ENCODE measurements at places on chromosomes 1 and 21.
A peak's percentile ranks its signal among the peaks of the same experiment; 100 is the strongest.

GRCh38 chr1:40394491-40395172 is 21.1 kb downstream of the SMAP2 start:
- DNase-seq, result no peak

DNA sequence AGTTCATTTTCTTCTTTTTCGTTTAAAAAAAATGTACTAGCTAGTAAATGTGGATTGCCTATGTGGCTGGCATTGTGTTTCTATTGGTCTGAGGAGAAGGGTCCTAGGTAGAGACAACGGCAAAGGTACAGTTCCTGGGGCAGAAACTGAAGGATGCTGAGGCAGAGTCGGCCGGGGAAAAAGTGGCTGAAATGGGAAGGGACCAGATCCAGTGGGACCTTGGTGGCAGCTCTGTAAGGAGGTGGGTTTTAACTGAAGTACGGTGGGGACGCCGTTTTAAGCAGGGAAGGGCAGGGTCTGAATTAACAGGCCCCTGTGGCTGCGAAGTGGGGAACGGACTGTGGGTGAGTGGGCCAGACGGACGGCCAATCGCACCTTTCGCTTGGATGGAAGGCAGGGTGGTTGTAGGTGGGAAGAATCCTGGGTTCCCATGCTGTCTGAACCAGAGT is 420 bp upstream of the VPS13D start:
- no peak for DNase-seq

GRCh38 chr1:38293567-38293966 is 247.0 kb upstream of the POU3F1 start:
- no peak for DNase-seq

GRCh38 chr1:29458737-29459619 is 222.7 kb downstream of the PTPRU start:
- DNase-seq, result no peak

DNA sequence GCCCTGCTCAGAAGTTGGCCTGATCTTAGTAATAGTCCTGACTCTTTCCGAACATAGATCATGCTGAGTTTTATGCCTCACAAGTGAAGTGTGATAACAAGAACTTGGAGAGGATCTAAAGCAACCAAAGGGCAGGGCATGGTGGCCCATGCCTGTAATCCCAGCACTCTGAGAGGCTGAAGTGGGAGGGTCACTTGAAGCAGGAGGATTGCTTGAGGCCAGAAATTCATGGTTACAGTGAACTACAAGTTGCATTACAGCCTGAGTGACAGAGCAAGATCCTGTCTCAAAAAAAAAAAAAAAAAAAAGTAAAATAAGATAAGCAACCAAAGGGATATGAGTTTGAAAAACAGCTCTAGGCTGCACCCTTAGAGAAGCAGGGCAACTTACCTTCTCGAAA is 18.5 kb upstream of the BCL9 start:
- DNase-seq, result no peak

DNA sequence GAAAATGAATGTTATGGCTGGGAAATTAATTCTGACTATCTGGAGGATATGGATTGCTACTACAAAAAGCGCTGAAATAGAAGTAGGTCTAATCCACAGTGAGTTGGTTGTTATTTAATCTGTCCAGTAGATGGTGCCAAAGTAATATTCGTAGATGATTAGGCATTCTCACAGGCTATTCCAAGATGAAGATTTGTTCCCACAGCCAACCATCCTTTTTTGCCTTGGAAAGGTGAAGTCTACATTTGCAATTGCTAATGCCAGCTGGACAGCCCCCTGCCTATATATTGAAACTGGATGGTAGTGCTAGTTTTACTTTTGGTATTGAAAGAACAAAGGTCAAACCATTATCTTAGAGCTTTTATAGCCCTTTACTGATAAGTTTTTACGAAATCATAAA is 43.8 kb downstream of the RBM11 start:
- peak; percentile 79 for DNase-seq

- DNase-seq, result no peak
Measured at GRCh38 chr21:36735724-36736320, 36.9 kb downstream of the SIM2 start.

DNA sequence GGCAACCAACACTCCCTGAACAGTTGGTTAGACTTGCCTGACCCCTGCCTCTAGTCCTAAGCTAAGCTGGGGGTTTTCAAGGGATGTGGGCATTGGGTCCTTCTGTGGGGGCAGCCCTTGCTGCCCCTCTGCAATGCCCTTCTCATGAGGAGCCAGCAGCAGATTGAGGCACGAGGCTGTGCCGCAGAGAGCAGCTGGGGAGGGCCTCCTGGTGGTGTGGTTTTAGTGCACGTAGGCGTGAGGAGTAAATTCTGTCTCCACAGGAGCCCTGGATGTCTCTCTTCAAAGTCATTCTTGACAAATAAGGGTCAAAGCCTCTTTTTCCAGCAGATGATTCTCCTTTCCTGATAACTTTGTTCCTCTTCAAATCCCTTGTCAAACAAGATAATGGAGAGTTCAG is 31.8 kb upstream of the KLHDC7A start:
- DNase-seq, result no peak

GRCh38 chr1:184433956-184434502 is 47.2 kb downstream of the C1orf21 start:
- no peak for DNase-seq

- no peak for DNase-seq
Measured at GRCh38 chr1:100589667-100590066, 51.7 kb downstream of the GPR88 start.

DNA sequence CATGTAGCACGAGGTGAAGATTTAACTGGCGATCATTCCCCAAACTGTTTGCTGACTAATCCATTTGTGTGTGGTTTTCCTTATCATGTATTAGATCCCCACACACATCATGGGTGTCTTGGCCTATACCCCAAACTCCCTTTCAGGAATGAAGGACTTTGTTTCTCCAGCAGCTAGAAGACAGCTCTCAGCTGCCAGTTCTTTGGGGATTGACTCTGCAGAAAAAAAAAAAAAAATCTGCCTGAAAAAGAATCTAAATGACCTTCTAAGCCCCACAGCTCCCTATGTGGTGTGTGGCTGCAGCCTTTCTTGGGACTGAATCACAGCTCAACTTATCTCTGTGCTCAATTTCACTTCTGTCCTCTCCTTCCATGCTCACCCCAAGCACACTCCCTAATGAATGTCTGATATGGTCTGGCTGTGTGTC is 256.3 kb upstream of the DUSP10 start:
- no peak for DNase-seq

GRCh38 chr1:96538883-96539282 is 182.7 kb upstream of the PTBP2 start:
- peak; percentile 70 for DNase-seq

DNA sequence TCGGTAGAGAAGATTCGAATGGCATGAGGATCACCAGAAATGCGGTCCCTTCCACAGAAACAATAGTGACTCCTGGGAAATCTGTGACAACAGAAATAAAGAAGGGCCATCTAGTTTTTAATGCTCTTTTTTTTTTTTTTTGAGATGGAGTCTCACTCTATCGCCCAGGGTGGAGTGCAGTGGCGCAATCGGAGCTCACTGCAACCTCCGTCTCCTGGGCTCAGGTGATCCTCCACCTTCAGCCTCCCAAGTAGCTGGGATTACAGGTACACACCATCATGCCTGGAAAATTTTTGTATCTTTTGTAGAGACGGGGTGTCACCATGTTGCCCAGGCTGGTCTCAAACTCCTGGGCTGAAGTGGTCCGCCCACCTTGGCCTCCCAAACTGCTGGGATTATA is 43.9 kb downstream of the L1TD1 start:
- DNase-seq, result no peak

DNA sequence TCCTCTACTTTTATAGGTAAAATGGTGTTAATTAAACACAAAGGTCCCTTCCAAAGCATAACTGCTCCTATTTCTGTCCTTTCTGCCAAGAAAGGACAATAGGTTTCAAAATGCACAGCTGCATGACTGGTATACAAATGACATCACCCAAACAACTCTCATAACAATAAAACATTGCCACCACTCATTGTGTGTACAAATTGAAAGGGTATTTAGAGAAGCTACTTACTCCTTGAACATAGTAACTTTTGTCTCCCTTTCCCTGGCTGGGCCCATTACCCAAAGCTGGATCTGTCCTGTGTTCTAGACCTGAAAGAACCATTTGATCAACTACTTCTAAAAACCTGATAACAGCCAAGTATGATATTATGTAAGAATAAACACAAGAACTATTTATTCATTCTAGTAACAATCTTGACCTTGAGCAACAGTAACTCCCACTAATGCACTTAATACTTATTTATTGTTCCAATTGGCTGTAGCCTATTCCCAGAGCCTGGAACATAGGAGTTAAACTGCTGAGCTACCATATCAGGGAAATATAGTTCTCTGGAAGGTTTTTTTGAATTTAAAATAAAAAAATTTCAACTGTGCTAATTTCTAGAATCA is 38.2 kb downstream of the TTLL7 start:
- DNase-seq, result no peak

DNA sequence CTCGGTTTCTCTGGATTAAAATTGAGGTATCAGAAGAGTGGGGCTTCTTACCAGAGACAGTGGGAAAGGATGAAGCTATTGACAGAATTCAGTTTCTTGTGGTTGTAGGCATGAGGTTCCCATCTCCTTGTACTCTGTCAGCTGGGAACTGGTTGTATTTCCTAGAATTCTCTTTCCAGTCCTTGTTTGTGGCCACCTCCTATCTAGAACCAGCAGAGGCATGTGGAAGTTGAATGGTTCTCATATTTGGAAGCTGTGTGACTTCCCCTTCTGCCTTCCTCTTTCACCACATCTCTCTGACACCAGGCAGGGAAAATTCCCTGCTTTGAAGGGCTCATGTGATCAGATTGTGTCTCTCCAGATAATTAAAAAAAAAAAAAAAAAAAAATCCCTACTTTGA is 457.7 kb upstream of the ADAMTS5 start:
- no peak for DNase-seq

GRCh38 chr1:170354690-170355089 is 177.3 kb upstream of the GORAB start:
- DNase-seq, result no peak

GRCh38 chr1:174230399-174230798 is 71.1 kb downstream of the RABGAP1L start:
- no peak for DNase-seq

- DNase-seq, result no peak
Measured at GRCh38 chr1:9058465-9058864, 11.0 kb downstream of the SLC2A5 start.

GRCh38 chr1:56309065-56309464 is 270.3 kb downstream of the PLPP3 start:
- no peak for DNase-seq

DNA sequence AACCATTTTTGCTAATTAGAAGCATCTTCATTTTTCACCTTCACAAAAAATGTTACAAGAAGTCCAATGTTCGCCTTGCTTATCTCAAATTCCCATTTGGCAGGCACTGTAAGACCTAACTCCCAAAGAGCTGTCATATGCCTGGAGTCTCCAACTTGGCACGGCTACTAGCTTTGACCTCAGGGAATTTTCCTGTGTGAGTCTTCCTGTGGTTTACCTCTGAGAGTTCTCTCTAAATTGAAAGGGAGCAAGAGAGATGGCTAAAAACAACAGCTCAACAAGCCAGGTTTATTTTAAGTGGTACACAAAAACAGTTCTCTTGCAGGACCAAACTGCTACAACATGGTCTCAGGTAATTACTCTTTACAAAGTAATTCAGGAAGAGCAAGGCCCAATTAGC is 756.0 kb upstream of the ADGRL2 start:
- DNase-seq, result no peak

- no peak for DNase-seq
Measured at GRCh38 chr1:14726606-14727005, 128.1 kb downstream of the KAZN start.

DNA sequence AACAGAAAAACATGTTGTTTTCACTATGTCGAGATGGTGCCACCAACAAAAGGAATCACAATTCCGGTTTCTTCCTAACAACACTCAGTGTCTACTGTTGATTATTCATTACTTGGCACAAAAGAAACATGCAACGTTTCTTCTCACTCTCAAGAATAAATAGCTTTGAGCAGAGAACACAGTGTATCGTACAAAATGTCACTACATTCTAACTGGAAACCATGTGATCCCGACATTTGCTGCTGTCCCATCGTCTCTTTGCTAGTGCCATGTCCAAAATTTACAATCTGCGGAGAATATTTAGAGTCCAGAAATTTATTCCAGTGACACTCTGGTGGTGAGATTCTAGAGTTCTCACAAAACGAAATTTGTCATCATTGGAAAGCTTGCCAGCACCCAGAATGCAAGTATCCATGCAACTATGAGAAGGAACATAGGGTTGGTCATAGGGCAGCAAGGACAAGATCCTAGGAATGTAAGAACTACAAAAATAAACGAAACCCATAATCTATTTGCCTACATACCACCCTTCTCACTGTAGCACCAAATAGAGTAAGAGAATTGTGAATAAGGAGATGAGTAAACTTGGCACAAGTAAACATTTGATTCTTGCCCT is 505.1 kb downstream of the LTN1 start:
- DNase-seq, result no peak

- DNase-seq, result no peak
Measured at GRCh38 chr1:212536586-212536985, 72.0 kb upstream of the ATF3 start.

- DNase-seq, result no peak
Measured at GRCh38 chr1:167668108-167668507, 38.1 kb downstream of the RCSD1 start.

DNA sequence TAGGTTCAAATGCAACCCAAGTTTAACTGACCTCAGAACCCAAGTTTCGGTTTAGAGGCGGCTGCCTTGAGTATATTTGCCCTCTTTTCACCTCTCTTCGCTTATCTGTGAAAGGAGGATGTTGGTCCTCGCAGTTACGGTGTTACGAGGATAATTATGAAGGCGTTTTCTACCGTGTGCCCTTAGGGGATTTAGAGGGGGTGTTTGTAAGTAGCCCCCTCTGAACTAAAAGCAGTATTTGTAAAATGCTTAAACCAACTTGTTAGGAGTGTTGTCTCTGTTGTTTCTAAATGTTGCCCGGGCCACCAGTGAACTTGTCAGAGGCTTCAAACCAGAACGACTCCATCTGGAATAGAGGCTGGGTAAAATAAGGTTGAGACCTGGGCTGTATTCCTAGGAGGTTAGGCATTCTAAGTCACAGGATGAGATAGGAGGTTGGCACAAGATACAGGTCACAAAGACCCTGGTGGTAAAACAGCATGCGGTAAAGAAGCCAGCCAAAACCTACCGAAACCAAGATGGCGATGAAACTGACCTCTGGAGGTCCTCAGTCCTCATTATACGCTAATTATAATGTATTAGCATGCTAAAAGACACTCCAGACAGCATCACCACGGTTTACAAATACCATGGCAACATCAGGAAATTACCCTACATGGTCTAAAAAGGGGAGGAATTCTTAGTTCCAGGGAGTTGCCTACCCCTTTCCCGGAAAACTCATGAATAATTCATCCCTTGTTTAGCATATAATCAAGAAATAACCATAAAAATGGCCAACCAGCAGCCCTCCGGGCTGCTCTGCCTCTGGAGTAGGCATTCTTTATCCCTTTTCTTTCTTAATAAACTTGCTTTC is 1.0 kb upstream of the PSRC1 start:
- DNase-seq, result no peak

DNA sequence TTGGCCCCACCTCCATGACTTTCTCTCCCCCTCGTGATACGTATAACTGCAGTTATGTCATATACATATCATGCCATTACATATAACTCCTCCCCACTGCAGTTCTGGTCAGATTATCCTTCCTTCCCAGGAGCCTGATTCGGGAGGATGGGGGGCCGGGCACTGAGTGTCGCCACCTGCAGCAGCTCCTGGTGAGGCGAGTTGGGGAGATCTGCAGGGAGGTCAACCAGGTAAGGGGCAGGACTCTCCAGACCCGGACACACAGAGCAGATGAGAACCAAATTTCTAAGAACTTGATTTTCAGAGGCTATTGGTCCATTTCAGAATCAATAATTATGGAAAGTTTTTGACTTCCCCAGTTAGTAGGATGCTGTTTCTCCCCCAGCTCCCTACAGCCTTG is 19.5 kb downstream of the HYI start:
- no peak for DNase-seq
